ENCODE measurements at places on chromosomes 5 and 9. TPM values are rescaled to one million over a fixed set of nuclear protein-coding genes. Genes with fewer than 3 reads are reported as not detected.

FST gene
- total RNA-seq = 2.7 TPM

NMUR2 gene
- not detected for total RNA-seq

ADAMTS12 gene
- total RNA-seq = 0.52 TPM

WWC1 gene
- 18.5 TPM for total RNA-seq

DNA sequence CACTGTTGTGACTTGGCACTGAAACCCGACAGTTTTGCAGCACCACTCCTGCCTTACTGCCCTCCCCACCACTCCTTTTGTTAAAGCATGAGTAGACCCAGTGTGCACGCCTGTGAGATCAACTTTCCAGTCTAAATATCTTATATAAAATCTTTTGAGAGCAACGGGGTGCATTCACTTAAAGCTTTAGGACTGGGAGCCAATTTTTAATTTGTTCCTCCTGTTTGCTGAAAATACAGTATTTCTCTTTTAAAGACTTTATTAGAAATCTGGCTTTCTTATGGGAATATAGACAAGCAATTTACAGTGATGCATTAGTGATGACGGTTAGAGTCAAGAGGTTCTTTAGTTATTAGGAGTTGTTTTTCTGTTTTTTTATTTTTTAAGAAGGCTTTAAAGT lies 397.5 kb downstream of the TMEM167A start:
- ATAC-seq = no peak

DNA sequence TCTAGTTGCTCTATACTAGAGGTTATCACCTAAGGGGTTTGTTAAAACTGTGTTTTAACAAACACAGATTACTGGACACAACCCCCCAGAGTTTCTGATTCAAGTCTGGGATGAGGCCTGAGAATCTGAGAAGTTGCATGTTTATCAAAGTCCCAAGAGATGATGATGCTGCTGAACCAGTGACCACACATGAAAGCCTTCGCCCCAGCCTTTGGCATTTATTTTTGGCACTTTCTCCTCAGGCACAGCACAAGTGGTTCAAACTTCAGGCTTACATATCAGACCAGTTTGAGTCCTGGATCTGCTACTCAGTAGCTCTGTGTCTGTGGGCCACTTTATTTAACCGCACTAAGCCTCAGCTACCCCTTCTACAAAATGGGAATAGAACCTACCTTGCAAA lies 407.2 kb upstream of the PIK3R1 start:
- ATAC-seq = no peak

DNA sequence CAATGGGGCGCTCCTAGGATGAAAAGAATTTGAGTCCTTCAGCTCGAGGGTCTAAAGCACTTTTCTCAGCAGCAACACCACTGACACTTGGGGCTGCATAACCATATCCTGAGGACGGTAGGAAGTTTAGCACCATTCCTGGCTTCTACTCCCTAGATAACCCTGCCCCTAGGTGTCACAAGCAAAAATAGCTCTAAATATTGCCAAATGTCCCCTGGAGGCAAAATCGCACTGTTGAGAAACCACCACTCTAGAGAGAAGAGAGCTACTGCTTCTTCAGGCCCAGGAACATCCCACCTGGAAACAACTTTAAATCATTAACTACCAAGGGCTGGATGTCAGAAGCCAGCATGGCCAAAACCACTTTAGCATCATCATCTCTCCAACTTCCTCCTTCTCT lies 29.8 kb downstream of the MYO10 start:
- ATAC-seq = no peak

DNA sequence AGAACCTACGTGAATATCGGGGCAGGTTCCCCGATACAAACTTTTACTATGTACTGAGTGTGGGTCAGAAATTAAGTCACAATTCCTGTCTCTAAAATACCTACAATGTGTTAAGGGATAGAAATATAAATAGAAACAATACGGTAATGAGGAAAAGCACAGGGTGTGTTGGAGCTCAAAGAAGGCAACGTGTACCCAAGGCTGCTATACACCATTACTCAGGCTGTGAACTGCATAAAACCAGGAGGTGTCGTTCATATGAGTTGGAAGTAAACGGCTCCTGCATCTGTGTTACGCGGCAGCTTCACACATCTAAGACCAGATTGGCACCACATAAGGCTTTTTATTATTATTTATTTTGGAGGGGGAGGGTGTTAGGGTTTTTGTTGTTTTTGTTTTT lies 50.1 kb upstream of the TRPM3 start:
- ATAC-seq = no peak

DNA sequence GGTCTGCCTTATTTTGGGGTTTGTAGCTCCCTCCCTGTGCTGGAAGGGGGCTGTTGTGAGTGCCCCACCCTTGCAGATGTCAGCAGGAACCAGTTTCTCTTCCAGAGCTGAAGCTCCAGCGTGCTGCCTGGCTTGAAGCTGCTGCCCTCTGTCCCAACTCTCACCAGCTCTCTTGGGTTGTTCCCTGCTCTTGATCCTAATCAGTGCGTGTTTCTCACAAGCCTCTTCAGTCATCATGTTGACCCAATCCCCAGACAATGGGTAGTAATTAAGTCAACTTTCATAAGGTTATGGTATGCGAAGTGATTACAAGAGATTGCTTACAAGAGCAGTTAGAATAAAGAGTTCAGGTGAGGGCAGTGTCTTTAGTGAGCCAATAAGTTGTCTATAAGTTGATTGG lies 57.0 kb downstream of the PDE8B start:
- ATAC-seq = no peak

GRCh38 chr9:91951944-91952520 lies 2.0 kb upstream of the ROR2 start:
- no peak for ATAC-seq

DNA sequence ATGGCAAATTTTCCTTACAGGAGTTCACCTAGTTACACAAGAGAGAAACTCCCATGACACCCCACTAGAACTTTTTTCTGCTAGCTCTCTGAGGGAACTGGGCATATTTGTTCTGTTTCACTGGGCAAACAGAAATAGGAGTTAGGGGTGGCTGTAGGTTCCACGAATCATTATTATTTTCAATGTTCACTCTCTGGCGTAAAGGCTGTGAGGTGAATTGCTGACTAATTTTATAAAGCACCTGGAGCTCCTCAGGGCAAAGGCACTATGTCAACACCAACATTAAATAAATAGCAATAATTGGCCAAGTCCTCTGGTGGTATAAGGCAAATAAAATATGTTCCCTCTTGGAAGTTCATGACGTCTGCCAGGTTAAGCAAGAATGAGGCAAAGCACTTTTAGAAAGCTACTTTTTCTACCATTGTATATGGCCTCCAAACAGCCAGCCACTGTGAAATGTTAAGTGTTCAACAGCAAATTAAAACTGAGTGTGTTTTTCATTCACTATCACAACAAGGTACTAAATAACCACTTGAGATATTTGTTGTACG lies 344.6 kb downstream of the PDE4D start:
- ATAC-seq = peak; percentile 48

- no peak for ATAC-seq
Observed at GRCh38 chr9:2138646-2139045, 123.5 kb downstream of the SMARCA2 start.

DNA sequence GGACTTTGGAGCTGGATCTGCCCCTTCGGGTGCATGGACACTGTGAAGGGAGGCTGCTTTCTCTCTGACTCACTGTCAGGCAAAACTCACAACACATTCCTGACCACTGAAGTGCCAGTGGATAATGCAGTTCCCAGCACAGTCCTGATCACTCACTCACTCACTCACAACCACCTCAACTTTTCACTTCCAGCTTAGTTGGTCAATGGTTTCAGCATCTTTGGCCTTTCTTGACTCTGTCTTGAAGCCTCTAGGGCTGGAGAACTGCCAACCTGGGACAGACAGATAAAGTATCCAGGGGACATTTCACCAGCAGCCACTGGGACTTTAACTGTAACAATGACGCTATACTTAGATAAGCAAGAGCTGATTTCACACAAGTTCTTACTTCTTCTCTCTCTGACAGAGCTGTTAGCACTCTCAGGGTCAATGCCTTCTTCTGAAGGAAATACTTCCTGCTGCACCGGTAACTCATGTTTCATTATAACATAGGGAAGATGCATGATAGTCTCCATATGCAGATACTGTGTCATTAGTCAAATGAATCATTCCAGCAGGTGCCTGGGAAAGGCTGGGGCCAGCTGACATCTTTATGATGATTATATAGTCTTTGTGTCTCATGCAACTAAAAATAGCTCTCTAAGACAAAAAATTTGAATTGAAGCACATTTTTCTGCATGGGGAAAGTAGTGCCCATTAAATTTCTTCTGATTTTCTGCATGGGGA lies 499.0 kb downstream of the SEMA5A start:
- ATAC-seq = peak; percentile 87

DNA sequence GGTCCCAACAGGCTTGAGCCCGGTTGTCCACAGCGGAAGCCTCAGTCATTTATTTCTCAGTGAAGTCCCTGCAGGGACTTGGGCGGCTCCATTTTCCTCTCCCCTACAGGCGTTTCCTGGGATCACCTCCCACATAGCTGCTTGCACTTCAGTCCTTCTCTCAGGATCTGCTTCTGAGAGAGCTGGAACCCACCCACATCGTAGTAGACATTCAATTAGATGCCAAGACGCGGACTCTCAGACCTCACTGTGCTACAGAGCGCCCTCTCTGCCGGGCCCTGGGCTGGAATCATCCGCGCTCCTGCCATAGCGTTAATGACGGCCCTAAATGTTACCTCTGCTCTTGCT lies 54.0 kb upstream of the ROR2 start:
- ATAC-seq = no peak

GRCh38 chr9:105877721-105878120 lies 183.4 kb downstream of the TMEM38B start:
- ATAC-seq = no peak

DNA sequence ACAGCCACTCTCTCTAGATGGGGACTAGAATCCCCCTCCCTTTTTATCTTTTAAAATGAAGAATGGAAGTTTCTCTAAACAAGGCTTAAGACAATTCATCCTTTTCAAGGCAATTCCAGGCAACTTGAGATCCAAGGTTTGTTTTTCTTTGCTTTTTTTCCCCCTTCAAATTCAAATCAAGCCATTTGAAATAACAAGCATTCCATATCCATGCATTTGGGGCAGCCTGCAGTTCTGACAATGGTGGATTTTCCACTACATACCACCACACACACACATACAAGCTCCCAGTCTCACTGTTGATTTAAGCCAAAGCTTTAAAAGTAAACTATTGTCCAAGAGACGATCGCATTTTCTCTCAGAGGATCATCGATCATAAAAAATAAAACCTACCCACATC lies 424 bp downstream of the INSYN2B start:
- no peak for ATAC-seq

DNA sequence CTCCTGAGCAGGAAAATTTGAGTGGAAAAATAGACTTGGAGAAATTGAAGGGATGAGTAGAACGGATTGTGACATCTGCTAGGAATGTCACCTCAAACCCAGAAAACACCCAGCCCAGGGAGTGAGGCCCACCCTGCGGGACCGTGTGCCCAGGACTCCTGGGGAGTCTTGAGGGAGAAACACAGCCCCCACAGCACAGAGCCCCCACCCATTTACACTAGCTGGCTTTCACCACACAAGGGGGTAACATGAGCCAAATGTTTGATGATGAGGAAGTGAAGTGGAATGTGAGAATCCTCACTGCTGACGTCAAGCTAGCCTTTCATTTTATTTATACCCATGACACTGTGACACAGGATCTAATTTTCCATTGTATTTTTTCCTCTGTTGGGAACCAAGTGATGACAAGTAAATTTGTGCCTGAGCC lies 42.8 kb upstream of the PDE8B start:
- ATAC-seq = no peak

Data from esophagus mucosa (tissue), 1 donor.